ENCODE measurements at places on chromosomes 3 and 15.

DNA sequence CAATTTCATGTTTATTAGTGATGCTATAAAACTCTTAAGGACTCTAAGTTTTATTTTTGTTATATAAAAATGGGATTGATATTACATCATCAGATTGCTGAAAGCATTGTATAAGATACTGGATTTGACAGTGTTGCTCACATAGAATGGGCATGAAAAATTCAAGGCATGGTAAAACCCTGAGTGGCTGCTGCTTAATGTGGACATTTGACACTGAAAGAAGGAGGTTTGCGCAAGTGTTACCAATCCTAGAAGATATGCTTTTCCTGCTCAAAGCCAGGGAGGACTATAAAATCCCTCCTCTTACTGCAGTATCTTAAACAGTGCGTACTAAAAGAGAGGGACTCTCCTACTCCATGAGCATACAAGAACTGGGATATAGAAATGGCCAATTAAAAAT, 65.8 kb upstream of the PTX3 start:
- no peak for DNase-seq

- no peak for DNase-seq
Observed at GRCh38 chr3:102124704-102125103, 275.4 kb downstream of the NFKBIZ start.

- no peak for DNase-seq
Observed at GRCh38 chr3:28673446-28673845, 324.8 kb upstream of the AZI2 start.

DNA sequence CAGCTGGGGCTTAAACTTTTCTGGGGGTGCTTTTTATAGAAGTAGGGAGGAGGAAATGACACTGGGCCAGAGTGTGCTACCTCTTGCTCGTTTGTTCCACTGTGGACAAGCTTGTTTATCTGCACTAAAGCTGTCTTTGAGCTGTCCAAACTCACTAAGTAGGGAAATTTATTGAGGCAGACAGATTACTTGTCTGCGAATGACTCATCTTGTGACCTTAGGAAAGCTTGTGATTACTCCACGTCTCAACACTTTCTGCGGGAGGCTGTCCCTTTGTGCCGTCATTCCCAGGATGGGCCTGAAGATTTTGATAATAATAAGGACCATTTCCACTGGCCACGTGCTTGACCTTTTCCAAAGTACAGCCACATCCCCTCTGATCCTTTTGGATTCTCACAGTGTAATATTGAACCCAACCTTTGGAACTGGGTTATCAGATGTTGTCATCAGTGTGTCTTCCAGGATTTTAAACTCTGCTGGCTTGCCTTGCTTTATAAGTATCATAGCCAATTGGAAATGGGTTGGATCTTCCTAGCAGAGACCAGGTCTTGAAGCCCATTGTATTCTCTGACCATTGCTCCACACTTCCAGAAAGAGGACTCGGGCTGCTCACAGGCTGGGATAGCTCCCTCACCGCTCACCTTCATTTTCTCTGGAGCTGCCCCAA, 84.7 kb downstream of the AGBL1 start:
- no peak for DNase-seq

- DNase-seq, result no peak
Observed at GRCh38 chr3:43372809-43373559, 86.6 kb downstream of the SNRK start.

DNA sequence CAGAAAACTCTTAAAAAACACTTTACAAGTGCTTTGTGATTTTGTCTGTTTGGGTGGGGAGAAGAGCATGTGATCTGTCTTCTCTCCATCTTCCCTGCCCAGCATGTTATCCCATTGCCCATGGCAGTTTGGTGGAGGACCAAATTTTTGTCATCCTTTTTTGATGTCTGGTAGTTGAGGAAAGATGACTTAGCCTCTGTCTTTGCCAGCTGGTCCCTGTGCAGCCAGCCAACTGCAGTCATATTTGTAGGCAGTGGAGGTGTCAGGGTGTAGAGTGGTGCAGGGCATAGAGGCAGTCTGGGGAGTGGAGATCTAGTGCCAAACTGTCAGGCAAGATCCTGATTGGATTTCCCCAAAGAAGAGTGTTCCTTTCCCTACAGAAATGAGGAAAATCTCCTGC, 40.7 kb downstream of the GASK1A start:
- DNase-seq, result no peak

DNA sequence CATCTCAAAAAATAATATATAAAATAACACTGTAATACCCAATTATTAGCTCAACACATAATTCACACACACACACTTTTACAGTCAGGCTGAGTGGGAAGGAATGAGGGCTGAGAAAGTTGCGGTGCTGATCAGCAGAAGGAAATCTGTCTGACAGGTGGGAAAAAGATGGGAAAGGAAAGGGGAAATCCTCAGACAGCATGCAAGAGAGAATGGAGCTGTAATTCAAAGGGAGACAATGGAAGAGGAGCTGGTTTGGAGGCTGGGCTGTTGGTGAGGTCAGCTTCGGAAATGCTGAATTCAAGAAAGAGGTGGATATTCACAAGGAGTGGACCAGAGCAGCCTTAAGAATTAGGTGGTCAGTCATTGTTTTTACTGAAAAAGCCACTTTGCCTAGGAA, 121.6 kb upstream of the LMOD3 start:
- no peak for DNase-seq

DNA sequence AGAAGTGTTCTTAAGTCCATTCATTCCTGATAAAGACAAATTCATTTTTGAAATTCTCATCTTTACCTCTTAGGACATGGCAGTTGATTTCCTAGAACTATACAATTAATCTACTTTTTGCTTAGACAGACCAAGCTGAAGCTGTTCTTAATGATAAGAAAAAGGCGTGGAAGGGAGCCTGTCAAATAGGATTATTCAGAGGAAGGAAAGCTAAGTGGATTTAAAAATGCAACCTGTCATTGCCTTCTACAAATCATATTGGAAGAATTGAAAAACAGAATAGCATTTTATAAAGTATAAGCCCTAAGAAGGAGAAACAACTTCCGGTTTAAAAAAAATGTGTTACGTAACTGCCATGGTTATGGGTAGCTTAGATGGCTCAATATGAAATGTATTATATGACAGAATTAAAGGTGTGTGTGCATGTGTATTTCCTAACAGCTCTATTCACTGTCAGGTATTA, 81.2 kb upstream of the RAP2B start:
- DNase-seq, result no peak

DNA sequence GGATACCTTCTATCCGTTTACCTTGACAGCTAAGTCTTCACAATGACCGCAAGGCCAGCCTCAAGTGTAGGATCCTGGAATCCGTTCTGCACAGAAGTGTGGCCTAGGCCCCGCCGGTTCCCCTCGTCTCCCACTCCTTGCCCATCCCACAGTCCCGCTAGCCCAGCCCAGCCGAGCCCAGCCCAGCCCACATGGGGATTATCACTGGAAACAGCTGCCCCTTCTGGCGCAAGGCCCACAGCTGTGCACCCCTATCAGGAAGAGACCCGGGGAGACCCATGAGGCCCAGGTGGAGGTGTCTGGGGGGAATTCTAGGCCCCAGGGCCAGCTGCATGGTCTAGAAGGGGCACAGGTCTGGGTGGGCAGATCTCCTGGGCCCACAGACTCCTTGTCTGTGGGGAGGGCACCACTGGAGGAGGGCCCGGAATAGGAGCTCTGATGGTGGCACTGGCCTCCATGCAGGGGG, 27.9 kb upstream of the KLF13 start:
- no peak for DNase-seq

DNA sequence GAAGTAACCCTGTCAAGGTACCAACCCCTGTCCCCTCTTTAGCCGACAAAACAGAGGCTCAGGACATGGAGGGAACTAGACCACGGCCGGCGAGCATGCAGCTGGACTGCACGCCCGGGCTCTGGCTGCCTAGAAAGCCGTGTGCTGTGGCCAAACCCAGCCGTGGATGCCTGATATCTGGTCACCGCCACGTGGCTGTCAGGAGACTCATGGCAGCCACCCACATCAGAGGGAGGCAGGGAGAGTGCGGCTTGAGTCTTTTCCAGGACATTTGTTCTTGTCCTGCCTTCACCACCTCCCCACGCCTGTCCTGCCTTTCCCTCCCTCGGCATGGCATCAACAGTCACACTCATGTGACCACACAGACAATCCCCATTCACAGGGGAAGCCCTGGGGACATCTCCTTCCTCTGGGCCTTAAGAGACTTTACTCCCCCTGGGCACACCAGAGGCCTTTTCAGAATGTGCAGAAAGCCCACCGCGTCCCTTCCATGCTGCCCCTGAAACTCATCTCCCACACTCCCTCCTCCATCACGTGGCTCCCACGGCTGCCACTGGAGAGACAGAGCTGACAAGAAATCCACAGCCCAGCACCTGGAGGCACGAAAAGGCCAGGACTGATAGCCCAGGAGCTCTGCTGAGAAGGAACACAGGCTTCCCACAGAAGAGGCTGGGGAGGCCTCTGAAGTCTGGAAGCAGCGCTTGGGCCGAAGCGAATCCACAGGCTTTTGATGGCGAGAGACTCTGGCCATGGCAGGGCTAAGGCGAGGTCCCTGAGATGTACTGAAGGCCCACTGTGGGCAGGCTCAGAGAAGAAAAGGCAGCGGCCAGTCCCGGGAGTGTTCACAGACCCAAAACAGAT, 71.2 kb upstream of the IQSEC1 start:
- no peak for DNase-seq

GRCh38 chr3:66504850-66505641, 4.2 kb upstream of the LRIG1 start:
- no peak for DNase-seq

GRCh38 chr3:97306226-97306625, 458.3 kb upstream of the ARL6 start:
- no peak for DNase-seq

- DNase-seq, result no peak
Observed at GRCh38 chr15:59644756-59645155, 12.6 kb downstream of the GTF2A2 start.

- no peak for DNase-seq
Observed at GRCh38 chr3:11226042-11226370, 46.2 kb upstream of the ATG7 start.

DNA sequence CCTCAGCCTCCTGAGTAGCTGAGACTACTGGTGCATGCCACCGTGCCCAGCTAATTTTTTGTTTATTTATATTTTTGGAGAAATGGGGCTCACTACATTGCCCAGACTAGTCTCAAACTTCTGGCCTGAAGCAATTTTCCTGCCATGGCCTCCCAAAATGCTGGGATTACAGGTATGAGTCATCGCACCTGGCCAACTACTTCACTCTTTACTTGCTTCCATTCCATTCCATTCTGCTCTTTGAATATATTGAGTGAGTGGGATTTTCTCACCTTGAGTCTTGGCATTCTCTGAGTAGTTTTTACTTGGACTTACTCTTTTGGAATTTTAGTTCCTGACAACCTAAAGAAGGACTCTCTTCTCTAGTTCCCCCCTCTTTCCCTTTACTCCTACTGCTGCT, 93.8 kb upstream of the UNC13C start:
- no peak for DNase-seq

DNA sequence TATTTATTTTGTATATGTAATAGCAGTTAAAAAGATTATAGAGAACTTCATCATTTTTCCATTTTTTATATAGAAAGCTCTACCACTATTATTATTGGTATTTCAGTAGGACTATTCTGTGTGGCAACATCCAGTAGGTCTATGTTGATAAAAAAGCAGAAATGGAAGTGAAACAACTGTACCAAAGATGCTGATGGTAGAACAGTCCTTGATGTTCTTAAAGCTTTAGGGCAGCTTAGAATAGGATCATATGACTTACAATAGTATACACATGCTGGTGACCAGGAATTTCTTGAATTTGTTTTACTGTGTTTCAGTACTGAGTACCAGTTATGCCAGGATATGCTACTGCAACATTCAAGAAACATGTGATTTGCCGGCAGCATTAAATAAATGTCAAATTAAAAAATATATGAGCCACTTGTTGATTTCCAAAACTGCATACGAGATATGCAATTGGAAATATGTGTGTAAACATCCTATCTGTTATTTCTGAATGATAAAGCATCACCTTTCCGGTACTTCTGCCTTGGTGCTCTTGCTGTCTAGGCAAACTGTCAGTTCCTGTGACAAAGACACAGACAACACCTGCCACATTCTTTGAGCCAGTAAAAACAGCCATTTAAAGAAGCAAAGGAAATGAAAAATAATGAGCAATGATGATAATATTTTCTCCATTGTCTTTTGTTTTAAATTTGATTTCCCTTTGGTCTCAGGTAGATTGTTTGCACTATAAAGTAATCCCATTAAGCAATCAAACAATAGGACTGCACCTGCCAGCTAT, 649.2 kb downstream of the ZPLD1 start:
- no peak for DNase-seq

GRCh38 chr3:184486614-184487013, 75.0 kb upstream of the EPHB3 start:
- no peak for DNase-seq

DNA sequence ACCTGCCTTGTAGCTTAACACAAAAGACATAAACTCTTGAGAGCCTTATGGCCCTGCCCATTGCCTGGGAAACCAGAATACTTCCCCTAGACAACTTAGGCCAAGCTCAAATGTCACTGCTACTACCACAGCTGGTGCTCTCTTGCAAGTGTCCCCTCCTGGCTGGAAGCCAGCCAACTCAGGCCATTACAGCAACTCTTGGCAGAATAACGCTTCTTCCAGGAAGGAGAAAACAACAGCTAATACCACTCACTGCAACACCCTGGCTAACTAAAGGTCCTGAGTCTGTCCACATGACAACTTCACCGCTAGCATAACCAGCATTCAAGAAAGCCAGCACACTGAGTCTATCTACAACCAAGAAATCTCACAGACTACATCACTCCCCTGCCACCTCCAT, 5.1 kb upstream of the B4GALT4 start:
- DNase-seq, result no peak

DNA sequence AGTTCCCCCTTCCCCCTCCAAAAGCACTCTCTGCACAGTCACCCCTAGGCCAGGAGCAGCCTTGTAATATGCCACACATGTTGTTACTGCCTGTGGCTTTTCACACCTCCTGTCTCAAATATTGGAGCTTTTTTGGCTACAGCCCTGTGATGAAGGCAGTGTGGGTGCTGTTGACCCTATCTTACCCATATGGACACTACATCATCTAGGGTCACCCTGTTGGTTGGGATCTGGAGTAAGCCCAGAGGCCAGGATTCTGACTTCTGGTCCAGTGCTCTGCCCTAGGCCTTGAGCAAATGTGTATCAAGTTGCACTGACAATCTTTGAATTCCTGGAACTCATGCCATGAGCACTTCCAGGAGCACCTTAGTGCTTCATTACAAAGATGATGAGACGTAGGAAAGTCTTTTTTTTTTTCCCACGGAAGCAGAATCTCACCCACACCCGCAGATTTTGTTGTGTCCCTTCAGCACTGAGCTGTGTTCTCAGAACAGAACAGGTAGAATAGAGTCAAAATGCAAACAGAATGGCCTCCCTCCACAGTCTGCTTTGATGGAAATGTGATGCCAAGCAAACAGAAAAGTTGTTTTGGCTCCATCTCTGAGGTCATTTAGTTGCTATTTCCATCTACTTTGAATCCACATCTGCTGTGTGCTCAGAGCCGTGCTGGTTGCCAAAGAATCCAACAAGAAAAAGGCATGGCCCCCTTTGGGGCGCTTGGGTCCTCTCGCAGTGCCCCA, 49.6 kb downstream of the SMAD3 start:
- no peak for DNase-seq
